T-helper 1 cell (primary cell): ENCODE measurements at places on chromosomes 4 and X.

DNA sequence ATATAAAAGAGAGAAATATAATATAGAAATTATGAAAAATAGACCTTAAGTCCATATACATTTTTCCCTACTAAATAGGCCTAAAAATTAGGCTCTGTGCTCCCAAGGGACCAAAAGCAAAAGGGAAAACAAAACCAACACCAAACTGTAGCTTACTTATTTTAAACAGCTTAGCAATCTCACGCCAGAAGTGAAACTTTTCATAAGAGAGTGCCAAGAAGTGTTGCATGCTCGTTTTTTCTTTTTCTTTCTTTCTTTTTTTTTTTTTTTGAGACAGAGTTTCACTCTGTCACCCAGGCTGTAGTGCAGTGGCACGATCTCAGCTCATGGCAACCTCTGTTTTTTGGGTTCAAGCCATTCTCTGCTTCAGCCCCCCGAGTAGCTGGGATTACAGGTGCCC is 250.4 kb downstream of the TMA16 start:
- no peak for DNase-seq

GRCh38 chr4:161393602-161394001 is 770.2 kb downstream of the FSTL5 start:
- no peak for DNase-seq

DNA sequence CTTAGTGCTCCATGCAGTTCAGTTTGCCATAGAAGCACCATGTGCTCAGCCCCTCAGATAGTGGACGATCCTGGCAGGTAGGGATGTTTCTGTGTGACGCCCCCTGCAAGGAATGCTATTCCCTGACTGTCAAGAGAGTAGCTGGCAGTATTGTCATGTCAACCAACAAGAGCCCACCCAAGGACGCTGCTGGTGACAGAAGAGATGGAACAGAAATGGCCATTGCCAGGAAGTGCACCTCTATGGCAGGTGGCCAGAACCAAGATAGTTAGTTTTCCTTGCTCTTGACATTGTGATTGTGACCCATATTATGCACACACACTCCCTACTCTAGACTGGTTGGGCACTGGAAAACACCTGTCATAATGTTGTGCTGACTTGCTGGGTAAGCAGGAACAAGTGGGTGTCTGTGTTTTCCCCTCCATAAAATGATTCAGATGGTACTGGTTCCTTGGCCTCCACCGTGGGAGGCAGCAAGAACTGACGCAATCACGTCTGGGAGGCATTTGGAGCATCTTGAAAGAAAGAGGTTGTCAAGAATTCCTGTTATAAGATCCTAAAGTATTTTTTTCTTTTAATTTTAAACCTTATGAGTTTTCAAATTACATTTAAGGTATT is 507.9 kb downstream of the MID1IP1 start:
- DNase-seq, result no peak

DNA sequence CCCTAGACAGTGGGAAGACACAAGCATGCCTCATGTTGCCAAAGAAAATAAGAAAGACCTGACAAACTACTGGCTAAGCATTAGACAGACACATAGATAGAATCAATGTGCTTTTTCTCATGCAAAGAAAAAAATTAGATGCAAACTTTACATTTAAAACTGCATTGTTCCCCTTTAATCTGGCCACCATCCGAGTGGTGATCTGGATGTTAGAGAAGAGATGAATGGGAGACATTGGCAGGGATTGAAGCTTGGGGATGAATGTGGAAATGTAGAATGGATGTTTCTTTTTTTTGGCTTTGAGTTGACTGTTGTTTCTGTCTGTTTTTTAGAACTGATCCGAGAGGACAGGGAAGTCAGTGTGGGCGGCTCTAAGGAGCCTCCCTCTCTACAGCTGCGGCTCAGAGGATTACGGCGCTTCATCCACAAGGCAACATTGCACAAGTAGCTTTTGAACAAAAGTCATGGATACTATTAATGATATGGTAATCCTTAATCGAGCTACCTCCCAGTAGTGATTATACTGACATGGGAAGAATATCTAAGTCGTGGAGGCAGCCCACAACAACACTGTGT is 53.0 kb downstream of the HELT start:
- DNase-seq, result no peak

DNA sequence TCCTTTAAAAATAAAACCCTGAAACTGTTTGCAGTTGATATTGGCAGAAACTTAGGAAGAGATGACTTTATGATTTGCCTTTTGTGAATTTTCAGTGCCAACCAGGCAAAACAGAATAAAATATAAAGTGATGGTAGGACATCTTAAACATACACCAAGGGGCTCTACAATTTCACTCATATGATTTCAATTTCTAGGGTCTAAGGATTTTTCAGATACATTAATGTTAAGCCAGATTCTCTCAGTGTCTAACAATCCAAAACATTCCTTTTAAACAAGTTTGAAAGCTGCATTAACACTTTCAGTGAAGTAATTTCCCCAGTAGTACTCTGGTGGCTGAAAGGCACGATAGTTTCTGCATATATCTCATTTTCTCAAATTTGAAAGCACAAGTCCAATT is 1262.0 kb upstream of the ADGRL3 start:
- no peak for DNase-seq

DNA sequence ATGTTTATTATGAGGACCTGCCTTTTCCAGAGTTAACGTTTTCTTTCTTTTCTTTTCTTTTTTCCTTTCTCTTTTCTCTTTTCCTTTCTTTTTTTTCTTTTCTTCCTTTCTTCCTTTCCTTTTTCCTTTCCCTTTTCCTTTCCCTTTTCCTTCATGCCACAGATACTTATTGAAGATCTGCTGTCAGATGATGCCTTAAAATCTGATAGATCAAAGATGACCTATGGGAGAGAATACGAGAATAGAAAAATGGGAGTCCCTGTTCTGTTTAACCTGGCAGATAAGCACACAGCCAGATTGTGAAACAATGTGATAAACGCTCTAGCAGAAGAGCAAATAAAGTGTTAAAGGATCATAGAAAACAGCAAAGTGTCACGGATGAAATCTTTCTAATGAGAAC is 38.9 kb downstream of the AFF1 start:
- no peak for DNase-seq

DNA sequence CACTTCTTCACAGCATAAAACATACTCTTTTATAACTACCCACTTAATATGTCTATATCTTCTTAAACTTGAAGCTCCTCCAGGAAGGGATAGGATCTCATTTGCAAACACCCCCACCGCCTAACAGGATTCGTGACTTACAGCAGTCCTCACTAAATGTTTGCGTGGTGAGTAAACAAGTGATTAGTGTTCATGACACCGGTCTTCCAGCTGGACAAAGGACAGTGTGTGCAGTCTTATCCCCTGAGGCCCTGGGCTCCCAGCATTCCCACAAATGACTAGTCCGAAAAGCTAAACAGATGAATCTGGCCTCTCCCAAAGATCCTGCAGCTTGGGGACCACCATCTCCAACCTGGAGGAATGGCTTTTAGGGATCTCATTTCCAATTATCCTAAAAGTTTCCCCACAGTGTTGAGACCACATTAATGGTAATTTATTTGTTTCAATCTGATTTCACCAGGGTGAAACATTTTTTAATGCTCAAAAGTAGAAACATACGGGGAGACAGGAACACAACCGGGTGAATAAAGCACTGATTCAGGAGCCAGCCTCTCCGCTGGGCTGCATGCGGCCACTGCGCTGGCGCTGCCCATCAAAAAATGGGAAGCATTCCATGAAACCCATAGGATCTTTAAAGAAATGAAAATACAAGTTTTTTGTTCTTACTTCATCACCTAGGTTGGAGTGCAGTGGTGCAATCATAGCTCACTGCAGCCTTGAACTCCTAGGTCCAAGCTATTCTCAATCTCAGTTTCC is 69.2 kb downstream of the HADH start:
- no peak for DNase-seq

GRCh38 chrX:41822892-41823291 is 98.9 kb downstream of the GPR82 start:
- DNase-seq, result no peak

DNA sequence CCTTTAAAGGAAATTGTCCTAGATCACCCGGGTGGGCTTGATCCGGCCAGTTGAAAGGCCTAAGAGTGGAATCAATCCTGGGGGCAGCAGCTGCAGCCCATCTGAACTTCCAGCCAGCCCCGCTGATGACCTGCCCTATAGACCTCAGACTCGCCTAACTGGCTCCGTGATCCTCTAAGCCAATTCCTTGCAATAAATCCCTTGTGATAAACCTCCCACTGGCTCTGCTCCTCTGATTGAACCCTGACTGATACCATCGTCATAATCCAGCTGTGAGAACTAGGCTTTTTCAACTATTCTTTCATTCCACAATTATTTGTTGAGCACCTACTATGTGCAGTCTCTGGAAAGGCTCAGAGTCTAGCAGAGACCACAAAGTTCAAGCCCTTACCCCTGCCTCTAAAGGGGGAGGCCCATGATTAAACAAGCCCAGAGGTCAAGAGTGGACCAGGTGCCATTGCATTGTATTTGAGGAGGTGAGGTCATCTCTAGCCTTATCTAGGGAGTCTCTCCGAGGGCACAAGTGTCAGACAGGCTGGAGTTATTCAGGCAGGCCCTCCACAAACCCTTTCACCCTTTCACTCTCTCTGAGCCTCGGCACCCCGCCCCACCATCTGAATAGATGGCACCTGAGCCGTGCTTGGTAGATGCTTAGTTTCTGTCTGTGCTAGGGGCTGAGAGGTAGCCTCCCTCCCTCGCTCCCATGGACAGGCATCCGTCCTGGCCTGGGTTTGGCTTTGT is 20.5 kb upstream of the GPR78 start:
- DNase-seq, result no peak

DNA sequence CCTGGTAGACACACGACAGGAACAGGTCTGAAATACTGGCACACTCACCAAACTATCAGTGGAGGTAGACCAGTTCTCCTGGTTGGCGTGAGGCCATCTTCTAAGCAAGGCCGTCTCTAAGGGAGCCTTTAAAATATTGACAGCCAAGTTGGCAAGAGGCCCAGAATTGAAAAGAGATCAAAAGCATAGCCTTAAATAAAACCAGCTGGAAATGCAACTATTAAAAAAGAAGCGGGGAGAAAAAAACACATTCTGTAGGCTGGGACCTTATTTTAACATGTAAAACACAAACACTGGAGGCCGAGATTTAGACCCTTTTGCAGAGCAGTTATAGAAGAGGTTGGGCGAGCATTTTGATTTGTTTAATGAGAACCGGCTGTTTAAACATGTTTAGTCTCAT is 233.0 kb upstream of the CLNK start:
- no peak for DNase-seq

DNA sequence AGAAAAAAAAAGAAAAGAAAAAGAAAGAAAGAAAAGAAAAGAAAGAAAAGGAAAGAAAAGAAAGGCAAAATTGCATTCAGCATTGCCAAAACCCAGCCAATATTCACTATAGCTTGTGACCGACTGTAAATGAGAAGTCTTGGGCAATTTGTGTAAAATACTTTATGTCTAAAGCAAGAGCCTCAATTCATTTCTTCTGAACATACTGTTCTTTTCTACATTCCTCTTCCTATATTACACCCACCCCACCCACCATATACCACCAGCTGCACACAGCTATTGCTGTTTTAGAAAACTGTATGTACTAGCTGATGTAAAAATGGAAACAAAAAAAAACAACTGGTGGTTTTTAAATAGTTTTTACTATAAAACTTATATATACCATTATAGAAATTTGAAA is 156.9 kb upstream of the TTC29 start:
- DNase-seq, result no peak

- DNase-seq, result no peak
These were observed 29.7 kb downstream of the PPP1R2C start for GRCh38 chrX:42748067-42748850.

GRCh38 chr4:183469936-183470335 is 25.5 kb downstream of the CDKN2AIP start:
- no peak for DNase-seq

DNA sequence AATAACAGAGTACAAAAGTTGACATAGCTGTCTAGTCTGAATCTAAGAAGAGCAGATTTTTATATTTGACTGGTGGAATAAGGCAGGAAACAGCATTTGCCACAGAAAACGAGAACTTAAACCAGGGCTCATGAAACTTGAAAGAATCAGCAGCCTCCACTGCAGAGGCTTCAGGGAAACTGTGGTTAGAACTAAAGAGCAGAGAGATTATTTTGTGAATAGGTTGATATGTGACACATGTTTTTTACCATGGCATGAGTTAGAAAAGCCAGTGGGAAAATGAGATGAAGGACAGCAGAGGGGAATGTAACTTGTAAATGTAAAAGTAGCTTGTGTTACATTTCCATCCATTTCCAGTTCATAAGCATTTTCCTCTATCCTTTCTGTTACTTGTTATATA is 63.7 kb upstream of the CAMK2D start:
- DNase-seq, result peak; percentile 49

GRCh38 chr4:16995451-16995850 is 97.0 kb upstream of the LDB2 start:
- no peak for DNase-seq

DNA sequence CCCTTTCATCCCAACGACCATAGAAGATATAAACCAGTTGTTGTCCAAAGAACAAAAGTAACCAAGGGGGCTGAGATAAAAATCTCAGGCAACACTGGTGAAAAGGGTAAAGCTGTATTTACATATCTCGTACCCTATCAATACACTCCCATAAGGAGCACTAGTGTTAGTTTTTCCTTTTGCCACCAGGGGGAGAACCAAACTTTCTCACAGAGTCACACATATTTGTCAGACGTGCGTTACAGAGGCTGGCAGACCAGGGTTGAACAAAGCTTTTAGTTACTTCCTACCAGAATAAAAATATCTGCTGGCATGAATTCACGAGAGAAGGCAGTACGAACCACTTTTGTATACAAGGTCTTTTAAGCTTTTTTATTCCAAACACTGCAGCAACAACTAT is 88.3 kb downstream of the AMELX start:
- DNase-seq, result no peak

GRCh38 chr4:127403471-127404084 is 229.2 kb upstream of the INTU start:
- no peak for DNase-seq

DNA sequence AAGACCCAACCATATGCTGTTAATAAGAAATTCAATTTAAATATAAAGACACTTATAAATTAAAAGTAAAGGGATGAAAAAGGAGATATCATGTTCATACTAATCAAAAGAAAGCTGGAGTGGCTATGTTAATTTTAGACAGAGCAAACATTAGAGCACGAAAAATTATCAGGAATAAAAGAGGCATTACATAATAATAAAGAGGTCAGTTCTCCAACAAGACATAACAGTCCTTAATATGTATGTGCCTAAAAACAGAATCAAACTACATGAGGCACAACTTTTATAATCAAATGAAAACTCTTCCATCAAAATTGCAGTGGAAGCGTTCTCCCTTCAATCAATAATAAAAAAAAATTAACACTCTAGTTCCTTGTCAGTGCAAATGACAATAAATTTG is 62.6 kb downstream of the ARHGEF6 start:
- DNase-seq, result no peak

DNA sequence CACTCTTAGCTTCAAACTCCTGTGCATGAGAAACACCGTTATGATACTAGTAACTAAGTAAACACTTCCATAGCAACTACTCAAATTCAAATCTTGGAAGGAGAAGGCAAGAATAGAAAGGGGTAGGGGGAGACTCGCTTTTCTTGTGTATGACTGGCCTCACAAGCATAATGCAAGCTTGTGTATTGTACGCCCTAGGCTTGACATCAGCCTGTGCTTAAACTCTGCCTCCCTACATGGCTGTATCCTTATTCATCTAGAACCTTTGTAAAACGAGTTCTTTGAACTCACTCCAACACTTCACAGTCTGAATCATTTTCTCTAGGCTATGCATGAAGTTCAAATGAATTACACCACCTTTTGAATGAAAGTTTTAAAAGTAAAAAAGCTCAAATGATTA is 1071.2 kb upstream of the ADGRL3 start:
- DNase-seq, result no peak
